ENCODE measurements at places on chromosomes 5 and 9.

DNA sequence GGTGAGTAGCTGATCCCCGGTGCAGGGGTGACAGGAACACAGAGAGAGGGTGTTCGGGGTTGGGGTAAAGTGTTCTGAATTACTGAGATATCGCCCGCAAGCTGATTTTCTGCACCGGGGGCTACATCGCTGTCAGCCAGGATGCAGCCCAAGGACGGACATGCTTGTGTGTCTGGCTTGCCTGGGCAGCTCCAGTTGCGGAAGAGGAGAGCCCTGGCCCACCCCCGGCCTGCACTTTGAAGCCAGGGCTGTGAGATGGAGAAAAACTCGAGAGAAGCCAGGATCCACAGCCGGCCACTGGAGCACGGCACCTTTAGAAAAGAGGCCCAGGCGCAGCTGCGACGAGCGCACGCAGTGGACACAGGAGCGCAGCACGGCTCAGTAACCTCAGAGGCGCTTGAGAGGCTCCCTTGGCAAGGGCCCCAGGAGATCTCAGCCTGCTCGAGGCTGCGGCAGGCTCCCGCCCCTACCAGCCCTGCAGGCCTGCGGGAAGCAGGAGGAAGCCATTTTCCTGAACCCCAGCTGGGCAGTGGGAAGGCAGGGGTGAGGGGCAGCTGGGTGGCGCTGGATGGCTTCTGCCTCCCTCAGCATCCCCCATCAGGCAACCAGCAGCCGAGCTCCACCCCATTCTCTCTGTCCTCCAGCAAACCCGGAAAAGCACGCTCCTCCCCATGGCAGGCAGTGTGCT is 59.2 kb downstream of the C9orf50 start:
- DNase-seq = no peak

DNA sequence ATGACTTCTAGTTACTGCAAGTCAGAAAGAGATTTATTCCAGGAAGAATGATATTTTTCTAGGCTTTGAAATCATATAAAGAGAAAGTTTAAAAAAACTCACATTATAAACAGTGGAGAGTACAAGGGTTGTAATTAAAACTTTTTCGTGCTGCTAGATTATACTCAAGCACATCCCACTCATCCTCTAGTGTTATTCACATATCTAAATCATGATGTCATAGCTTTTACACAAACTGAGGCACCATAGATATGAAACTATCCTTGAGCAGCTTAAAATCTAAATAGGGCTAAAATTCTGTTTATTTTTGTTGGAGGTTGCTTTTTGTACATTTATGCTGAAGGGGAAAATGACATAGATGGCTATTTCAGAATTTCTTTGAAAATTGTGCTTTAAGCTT is 30.0 kb downstream of the TENT2 start:
- DNase-seq = no peak

DNA sequence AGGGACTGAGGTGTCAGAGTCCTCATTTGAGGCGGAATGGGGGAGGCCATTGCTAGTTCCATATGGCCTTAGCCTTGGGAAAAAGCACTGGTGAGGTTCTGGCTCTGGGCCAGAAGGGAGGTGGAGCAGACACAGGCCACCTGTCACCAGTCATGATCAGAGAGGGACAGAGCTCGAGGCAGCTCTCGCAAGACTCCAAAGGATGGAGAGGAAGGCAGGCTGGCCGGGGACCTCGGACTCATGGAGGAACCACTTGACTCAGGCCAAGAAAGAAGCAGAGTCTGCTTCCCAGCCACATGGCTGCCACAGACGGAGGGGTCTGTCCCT is 29.2 kb upstream of the NSMF start:
- DNase-seq = no peak

GRCh38 chr9:126451316-126451885 is 124.8 kb downstream of the MVB12B start:
- no peak for DNase-seq

- DNase-seq = no peak
Measured at GRCh38 chr9:31275419-31275818, 1109.0 kb upstream of the ACO1 start.

DNA sequence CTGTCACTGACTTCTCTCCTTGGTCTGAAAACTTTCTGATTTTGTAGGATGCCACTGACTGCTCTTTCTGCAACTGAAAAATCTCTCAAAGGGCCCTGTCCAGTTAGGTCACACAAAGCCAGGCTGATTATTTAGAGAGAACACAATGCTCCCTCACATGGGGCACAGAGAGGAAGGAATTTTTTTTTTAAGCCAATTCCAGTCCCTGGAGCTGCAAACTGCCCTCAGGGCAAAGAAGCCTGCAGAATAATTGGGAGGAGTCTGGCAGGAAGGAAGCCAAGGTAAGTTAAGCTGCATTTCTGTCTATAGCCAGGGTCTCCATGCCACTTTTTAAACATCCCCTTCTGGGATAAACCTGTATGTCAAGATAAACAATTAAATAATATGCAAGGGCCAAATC is 305.5 kb downstream of the ZSWIM6 start:
- DNase-seq = peak; percentile 47

DNA sequence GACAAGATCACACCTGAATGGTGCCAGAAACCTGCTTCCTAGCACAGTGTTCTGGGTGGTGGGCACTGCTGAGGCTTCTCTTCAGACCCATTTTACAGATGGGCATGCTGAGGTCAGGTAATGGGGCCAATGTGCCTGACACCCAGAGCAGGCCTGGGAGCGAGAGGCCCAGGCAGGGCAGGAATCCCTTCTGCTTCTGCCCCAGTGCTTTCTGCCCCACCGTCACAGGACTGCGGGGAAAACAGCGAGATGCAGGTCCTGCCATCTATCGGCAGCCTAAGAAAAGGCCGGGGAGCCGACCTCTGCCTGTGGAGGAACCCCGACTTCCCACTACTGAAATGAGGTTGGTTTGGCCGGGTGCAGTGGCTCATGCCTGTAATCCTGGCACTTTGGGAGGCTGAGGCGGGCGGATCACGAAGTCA is 22.8 kb upstream of the RNU6ATAC start:
- no peak for DNase-seq

GRCh38 chr9:115717298-115717697 is 436.3 kb upstream of the PAPPA start:
- no peak for DNase-seq

DNA sequence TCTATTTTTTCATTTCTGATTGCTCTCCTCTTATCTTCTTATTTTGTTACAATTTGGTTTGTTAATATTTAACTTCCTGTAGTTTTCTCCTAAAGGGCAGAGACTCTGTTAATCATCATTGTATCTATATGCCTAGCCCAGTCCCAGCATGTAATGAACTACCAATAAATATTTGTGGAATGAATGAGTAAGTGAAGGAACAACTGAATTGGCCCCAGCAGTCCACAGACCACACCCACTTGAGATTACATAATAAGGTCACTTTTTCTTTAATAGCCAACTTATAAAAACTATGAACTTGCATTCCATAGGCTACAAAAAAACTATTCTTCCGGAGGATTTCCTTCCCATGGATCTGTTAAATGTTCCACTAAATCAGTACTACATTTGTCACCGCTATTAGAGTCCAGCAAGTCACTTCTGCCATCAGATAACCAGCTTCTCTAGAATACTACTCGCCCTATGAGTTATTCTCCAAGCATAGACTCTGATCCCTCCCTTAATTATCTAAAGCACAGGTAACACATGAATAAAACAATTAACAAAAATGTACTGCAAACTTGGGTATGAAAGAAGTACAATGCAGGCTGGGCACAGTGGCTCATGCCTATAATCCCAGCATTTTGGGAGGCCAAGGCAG is 27.5 kb upstream of the TNPO1 start:
- DNase-seq = no peak

GRCh38 chr5:144457160-144457559 is 286.5 kb downstream of the KCTD16 start:
- DNase-seq = no peak

- no peak for DNase-seq
Measured at GRCh38 chr9:76887003-76887821, 18.7 kb downstream of the PRUNE2 start.

DNA sequence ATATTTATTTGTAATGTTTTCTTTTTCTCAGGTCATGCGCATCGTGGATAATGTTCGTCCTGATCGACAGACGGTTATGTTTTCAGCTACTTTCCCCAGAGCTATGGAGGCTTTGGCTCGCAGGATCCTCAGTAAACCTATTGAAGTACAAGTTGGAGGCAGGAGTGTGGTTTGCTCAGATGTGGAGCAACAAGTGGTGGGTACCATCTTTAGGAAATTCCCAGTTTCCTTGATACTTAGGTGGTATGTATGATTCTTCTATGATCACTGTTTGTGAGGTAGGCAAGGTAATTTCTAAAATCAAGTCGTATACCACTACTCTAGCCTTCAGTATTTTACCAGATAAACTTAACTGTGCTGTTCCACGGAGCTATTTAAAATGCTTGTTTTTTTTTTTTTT is 36.2 kb downstream of the DDX46 start:
- no peak for DNase-seq

DNA sequence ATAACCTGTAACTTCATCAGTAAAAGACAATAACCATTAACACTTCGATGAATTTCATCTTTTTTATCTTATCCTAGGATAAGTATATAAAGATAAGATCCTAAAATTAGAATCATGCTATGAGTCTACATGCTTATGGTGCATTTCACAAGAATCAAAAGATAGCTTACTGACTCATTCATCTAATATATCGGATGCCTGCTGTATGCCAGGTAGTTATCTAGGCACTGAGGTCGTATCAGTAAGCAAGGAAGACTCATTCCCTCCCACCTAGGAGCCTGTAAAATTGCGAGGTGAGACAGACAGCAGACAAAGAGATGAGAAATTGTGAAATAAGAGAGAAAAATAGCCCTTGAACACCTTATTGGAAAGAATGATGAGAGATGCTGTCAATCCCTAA is 240.6 kb upstream of the ADAMTSL1 start:
- no peak for DNase-seq

GRCh38 chr5:145792840-145793239 is 42.3 kb downstream of the PRELID2 start:
- no peak for DNase-seq

GRCh38 chr5:95284572-95285408 is at the start of gene MCTP1:
Gene MCTP1 (minus strand): TSS chr5:95285094.
- DNase-seq = no peak

DNA sequence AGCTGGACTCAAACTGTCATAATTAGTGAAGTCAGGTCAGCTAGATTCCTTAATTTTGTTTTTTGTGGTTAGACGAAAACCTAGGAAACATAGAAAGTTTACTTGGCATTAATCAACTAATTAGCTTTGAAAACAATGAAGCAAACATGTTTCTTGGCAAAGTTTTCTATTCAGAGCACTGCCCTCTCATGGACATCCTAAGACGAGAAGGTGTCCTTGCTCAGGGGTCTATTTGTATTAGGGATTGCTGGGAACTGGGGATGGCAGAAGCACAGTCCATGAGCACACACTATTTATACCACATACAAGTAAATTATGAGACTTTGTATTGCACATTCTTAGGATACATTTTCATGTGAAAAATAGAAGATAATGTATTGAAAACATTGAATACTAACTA is 49.7 kb downstream of the POC5 start:
- no peak for DNase-seq

DNA sequence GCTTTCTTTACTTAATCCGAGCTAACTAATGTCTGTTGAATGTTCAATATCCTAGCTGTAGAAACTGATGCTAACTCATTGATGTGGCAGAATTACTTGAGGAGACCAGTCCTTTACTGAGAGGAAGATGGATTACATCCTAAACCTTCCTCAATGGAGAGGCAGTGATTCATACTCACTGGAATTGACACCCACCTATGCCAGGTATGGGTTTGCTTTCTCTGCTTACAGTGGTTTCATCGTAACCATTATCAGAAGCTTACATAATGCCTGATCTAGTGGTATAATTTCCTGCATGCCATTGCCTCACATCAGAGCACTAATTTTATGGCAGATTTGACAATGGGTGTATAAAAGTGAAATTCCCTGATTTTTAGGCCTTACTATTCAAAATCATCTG is 384.7 kb downstream of the ANXA1 start:
- no peak for DNase-seq

DNA sequence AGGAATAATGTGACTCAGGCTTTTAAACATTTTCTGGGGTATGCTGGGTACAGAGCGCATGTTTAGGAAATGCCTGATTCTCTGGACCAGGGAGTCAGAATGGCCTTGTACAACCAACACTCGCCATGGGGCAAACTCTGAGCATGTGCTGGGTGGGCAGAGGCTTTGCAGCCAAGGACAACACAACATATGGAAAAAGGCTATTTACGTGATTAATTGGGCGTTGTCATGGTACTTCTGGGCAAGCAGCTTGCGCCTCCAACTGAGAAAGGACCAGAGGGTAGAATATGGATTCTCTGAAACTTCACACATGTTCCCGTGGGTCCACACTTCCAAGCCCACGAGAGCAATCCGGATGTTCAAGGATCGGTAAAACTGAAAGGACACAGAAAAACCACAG is 49.1 kb downstream of the NIPAL4 start:
- DNase-seq = no peak

DNA sequence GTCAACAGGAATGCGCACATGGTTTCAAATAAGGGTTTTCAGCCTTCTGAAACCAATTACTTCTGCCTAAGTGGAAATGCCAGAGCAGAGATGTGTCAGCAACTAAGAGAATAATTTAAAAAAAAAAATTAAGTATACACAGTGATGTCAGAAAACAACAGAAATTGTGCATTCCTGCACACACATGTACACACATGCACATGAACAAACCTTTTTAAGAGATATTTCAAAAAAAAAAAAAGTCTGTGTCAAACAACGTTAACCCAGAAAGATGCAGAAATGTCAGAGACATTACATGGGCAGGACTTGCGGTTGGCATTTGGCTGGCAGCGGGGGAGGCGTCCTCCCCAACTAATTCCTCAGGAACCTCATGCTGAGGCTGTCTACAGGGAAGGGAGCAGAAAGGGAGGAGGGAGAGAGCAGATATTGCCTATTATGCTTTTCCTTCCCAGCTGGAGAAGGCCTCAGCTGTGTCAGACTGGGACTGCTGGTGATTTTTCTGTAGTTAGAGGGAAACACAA is 536.9 kb upstream of the WWC1 start:
- DNase-seq = no peak

GRCh38 chr5:151947931-151948608 is 23.4 kb upstream of the GLRA1 start:
- DNase-seq = no peak

GRCh38 chr5:96252596-96252995 is 180.5 kb downstream of the PCSK1 start:
- no peak for DNase-seq

- no peak for DNase-seq
Measured at GRCh38 chr5:144487207-144487606, 316.5 kb downstream of the KCTD16 start.

DNA sequence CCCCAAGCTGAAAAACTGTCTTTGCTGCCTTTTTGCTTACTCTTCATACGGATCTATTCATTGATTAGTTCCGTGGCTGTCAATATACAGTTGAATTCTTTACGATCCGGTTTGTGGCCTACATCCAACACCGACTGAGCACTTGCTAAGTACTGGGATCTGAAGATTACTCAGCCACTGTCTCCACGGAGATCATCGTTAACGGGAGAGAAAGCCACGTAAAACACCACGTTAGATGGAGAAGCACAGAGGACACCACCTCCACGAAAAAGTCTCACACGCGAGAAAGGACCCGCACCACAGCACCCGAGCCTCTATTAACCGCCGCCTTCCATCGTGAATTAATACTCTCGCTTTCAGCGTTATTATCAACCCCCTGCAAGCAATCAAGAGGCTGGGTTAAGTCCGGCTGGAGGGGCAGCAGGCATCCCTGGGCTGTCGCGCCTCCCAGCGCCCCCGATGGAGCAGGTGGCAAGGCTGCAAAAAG is 650 bp downstream of the ELP1 start:
- DNase-seq = no peak

- peak; percentile 66 for DNase-seq
Measured at GRCh38 chr5:175059687-175060211, 335.4 kb downstream of the MSX2 start.

GRCh38 chr9:79193001-79193400 is 378.8 kb upstream of the TLE4 start:
- no peak for DNase-seq

Measured in hippocampal formation (tissue), 2 donors.